CD4-positive, alpha-beta T cell treated with Interleukin-4 for 1 hour (primary cell): ENCODE measurements at places on chromosomes 7 and 10.

DNA sequence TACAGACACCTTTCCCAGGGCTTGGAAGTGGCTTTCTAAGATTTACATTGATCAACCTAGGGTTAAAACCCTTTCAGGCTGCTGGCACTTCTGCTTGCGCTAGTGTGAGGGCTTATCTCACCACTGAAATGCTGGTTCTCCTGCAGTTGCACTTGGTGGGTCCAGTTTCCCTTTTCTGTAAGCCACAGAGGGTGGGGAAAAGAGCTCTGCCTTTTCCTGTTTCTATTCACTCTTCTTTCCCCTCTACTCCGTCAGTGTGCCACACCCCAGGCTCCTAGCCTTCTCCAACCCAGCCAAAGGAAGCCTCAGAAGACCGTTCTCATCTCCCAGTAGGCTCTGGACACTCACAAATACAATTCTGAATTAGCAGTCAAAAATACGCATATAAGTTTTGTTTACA lies 19.0 kb upstream of the CAPZA2 start:
- DNase-seq: peak; percentile 20

DNA sequence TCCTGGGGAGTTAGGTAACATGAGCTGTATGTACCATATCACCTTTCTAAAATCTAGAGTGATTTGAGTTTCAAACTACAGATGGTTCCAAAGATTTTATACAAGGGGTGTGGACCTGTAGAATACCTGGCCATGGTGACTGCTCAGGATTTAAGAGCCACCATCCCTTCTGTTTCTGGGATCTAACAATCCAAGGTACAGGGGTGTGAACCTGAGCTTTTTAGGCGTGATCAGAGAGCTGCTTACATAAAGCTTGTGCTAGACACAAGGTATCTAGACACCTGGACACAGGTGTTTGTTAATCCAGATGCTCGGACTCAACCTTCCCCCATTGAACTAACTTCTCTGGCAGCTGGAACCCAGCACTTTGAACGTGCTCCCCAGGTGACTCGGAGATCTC lies 516.4 kb downstream of the RPS24 start:
- DNase-seq: no peak

DNA sequence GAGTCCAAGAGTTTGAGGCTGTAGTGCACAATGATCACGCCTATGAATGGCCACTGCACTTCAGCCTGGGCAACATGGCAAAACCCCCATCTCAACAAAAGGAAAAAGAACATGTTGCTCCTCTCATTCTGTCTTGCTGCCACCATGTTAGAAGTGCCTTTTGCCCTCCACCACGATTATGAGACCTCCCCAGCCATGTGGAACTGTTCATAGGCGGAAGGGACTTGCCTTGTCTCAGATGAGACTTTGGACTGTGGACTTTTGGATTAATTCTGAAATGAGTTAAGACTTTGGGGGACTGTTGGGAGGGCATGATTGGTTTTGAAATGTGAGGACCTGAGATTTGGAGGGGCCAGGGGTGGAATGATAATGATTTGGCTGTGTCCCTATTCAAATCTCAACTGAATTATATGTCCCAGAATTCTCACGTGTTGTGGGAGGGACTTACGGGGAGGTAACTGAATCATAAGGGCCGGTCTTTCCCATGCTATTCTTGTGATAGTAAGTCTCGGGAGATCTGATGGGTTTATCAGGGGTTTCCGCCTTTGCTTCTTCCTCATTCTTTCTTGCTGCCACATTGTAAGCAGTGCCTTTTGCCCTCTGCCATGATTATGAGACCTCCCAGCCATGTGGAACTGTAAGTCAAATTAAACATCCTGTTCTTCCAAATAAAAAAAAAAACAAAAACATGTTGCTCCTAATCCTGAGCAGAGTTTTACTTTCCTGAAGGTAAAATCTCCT lies 22.3 kb downstream of the DLG5 start:
- no peak for DNase-seq

DNA sequence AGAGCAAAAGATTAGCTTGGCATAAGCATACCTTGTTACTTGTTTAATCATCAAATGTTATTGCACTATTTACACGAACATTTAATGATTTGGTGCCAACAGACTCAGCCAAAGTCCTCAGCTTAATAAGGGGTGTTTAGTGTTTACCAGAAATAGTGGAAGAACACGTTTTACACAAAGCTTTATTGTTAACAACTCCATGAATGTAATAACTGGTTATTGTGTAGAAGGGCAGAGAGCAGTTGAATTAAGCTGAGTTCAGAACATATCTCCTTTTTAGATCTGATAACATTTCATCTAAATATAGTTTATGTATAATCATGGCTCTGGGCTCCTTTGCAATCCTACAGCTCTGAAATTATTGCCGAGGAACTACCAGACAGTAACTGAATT lies 99.1 kb downstream of the CABCOCO1 start:
- DNase-seq: no peak

DNA sequence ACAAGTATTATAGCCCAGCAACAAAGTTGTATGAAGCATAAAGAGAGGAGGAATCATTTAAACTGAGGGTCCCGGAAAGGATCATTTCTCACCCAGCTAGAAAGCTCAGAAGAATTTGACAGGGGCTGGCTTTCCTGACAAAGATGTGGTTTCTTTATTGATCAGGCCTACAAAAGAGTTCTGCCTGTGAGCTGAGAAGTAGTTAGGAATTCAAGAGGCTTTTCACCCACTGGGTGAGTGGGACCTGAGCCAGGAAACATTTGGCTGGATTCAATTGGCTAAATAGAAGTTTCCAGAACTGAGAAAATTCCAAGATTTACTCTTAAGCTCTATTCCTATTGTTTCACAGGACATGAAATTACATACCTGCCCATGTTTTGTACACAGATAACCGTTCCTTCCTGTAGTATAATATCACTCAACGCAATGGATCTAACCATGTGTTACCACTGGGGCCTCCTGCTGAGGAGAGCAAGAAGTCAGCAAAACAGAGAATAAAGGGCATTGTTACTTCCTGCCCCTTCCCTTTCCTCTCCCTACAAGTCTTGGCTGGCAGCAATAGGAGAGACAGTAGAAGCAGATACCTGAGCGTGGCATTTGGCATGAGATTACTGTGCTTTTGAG lies 53.9 kb upstream of the PAPSS2 start:
- no peak for DNase-seq

DNA sequence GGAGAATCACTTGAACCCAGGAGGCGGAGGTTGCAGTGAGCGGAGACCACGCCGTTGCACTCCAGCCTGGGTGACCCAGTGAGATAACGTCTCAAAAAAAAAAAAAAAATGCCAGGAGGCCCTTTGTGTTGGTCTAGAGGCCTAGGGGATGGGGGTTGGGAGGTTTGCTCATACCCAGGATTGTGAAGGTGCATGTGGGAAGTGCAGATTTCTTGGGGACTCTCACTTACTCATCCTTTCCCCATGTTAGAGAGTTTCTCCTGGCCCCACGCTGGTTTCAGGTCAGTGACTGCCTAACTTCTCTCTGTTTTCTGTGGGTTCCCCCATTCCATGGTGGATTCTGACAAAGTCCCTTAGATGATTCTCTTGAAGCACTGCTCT lies 471.5 kb upstream of the CNTNAP2 start:
- no peak for DNase-seq

- no peak for DNase-seq
Observed at GRCh38 chr7:55526770-55527169, 45.5 kb downstream of the VOPP1 start.

DNA sequence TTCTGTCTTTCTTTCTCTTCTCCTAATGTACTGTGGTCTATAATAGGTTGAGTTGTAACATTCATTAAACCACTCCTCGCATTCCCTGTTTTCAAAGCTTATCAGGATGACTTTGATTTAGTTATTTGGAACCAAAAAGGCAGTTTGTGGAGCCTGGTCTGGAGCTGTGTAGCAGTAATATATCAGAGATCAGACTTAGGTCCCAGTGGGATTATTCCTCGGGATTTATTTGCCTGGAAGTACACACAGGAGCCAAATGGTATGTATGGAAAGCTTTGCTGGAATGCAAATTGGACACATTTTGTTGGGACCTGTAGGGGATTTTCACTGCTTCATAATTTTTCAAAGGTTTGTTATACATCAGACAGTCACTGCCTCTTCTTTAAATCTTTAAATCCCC lies 40.9 kb downstream of the GBF1 start:
- no peak for DNase-seq

GRCh38 chr10:58560068-58560467 lies 47.4 kb downstream of the BICC1 start:
- DNase-seq: no peak

DNA sequence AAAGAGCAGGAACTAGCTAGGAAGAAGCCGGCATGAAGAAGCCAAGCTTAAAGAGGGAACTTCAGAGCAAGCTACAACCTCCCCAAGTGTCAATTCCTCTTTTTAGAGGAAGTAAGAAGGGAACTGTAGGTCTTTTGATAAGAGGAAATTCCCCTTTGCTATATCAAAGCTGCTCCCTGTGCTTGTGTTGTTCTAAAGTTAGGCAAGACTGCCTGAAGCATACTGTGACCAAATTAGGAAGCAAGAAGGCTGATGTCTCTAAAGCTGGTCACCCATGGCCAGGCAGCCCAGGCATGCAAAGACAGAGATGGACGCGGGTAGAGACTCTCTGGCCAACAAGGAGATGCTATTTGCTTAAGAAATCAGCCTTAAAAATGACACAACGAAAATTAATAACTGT lies 87.9 kb downstream of the RNF216 start:
- peak; percentile 60 for DNase-seq

DNA sequence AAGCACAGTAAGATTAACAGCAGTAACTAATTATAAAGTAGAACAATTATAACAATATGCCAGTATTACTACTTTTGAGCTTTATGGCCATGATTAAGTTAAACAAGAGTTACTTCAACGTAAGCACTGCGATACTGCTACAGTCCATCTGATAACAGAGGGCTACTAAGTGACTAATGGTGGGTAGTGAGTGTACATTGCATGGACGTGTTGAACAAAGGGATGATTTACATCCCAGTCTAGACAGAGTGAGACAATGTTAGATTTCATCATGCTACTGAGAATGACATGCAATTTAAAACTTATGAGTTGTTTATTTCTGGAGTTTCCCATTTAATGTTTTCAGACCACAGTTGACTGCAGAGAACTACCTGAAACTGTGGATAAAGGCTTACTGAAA lies 45.6 kb downstream of the TPST1 start:
- no peak for DNase-seq

GRCh38 chr10:124380256-124380995 lies 38.3 kb downstream of the OAT start:
- DNase-seq: no peak

DNA sequence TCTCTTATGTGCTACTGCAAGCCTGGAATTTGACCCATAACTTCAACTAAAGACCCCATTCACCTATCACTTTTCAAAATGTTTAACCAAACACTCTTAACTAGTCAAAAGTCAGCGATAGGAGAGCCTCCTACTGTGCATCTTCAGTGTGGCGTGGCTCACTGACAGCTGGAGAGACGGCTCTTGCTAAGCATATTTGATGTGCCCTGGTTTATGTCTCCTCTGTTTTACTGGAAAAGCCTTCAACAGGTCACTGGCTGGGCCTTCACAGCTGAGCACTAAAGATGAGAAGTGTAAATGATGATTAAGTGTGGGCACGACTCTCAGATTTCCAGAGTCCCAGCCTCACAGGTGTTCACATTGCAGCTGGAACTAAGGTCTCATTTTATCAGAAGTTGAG lies 472.1 kb downstream of the SEMA3D start:
- DNase-seq: no peak

DNA sequence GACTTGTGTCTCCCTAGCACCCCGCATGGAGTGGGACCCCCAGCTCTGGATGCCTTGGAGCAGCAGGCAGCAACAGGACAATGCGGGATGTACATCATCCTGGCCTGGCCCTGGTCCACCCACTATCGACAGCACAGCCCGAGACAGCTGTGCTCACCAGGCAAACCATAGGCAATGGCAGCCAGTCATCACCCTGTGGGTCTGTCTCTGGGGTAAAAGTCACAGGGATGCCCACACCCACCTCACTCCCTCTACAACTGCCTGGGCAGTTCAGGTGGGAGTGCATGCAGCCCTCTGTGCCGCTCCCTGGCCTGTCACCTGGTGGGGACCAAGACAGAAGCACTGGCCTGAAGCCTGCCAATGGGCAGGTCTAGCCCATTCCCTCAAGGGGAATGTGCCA lies 147.8 kb downstream of the GRID1 start:
- DNase-seq: no peak

- DNase-seq: no peak
Observed at GRCh38 chr10:99346247-99346646, 17.1 kb downstream of the CNNM1 start.

- DNase-seq: no peak
Observed at GRCh38 chr7:130379921-130380860, at the start of gene CPA1. Gene CPA1 (plus strand): TSS chr7:130380494. CDS start chr7:130380521, 27 bp downstream.

DNA sequence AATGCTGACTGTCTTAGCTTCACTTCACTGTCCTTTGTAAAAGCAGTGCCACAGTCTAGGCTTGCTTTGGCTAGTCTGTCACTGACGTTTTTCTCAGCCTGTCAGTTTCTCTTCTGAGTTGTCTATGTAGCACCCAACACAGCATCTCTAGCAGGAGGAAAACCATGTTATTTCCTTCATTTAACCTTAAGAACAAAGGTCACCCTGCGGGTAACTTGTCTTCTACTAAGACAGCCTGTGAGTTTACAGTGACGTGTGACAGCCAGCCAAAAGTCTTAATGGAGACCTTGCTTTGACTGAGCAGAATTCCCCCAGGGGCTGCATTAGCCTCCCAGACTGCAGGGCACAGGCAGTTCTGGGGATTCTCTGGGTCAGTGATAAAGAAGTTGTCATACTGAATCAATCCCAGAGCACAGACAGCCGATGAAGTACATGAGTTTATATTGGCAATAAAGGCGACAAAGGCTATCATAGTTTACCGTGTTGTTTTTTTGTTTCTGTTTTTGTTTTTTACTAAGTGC lies 296.0 kb upstream of the KIAA1217 start:
- no peak for DNase-seq

- DNase-seq: no peak
Observed at GRCh38 chr7:36075561-36075960, 77.5 kb upstream of the EEPD1 start.

DNA sequence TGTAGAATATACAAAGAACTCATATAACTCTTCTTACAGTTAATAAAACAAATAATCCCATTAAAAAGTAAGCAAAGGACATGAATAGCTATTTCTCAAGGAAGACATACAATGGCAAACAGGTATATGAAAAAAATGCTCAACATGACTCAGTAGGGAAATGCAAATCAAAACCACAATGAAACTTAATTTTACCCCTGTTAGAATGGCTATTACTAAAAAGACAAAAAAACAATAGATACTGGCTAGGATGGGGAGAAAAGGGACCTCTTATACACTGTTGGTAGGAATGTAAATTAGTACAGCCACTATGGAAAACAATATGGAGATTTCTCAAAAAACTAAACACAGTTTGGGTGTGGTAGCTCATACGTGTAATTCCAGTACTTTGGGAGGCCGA lies 37.8 kb downstream of the HERPUD2 start:
- no peak for DNase-seq

GRCh38 chr7:149703044-149703650 lies 70.2 kb downstream of the ZNF467 start:
- DNase-seq: no peak

GRCh38 chr7:92717993-92718716 lies 118.2 kb downstream of the CDK6 start:
- peak; percentile 71 for DNase-seq
